ENCODE measurements at places on chromosomes 12 and 14.

DNA sequence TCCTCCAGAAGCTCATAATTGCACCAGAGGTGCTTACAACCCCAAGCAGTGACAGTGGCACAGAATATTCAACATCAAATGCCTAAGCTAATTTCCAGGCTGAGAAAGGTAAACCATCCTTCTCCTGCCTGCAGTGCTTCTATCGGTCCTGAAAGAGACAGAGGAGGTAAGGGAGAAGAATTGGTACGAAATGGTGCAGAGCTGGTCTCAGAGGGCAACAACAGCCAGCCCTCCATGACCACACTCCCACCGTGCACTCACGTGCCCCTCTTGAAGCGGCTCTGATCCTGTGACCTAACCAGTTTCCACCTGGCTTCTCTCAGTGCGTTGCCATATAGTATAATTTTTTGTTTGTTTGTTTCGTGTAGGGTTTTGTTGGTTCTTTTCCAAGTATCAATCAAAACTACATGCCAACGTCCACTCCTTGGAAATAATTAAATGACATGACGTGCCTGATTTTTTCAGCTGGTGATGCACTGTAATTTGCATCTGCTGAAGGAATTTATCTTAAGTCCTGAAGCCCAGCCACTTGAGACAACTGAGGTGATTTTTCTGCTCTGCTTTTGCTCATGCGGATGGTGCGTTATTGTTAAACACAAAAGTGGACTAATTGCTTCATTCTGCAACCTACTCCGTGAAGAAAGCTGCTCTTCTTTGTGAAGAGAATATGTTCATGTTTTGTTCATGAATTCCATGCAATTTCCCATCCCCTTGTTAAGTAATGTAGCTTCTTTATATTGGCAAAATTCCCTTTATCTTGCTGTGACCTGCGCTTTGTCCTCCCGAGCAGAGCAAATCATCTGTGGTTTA is 1.3 kb upstream of the ATP2A2 start:
- no peak for DNase-seq

DNA sequence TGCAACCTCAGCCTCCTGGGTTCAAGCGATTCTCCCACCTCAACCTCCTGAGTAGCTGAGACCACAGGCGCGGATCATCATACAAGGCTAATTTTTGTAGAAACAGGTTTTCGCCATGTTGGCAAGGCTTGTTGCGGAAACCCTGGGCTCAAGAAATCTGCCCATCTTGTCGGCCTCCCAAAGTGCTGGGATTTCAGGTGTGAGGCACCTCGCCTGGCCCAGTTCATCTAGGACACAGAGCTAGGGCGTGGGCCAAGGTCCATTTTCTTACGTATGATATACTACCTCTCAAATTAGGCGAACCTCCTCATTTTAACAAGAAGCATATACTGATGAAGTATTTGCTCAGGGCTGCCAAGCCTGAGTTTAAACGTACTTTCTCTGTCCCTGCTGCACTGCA is 2.1 kb downstream of the RPS29 start:
- no peak for DNase-seq

- DNase-seq = no peak
Measured at GRCh38 chr12:69936214-69936731, 111.2 kb downstream of the MYRFL start.

GRCh38 chr12:27777141-27777540 is 2.9 kb upstream of the KLHL42 start:
- no peak for DNase-seq

DNA sequence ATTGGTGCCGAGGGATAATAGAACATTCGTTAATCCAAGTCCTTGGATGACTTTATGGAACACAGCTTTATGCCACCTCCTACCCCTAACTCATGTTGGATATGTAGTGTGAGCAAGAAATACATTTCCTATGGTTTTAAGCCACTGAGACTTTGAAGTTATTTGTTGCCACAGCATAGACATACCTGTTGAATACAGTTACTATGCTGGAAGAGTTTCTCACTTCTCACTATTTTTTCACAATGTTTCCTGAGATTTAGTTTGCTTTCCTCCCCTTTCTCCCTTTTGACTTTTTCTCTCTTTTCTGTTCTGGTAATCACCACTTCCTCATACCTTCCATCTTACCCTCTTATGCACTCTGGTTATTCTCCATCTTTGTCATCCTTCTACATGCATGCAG is 7.5 kb upstream of the CLEC4E start:
- DNase-seq = no peak

DNA sequence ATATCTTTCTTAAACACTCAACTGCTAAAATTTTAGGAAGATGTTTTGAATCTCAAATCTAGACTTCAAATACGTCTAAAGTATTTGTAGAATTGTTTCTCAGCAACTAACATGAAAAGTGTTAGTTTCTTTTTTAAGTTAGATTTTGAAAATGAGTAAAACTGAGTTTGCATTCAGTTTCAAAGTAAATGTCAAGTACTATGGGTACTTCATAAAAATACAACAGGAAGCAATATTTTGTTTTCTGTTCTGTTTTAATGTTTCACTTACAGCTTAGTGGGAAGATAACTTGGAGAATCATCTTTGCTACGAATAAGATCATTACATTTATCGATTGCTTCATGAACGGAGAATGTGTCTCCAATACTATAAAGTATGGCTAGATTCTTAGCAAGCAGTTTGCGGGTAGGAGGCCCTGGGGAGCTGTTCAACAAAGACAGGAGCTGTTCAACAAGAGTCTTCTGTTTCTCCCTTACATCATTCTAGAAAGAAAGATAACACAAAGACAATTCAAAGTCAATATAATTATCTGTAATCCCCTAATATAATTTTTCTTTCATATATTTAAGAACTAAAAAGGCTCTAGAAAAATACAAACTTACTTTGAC is 20.2 kb downstream of the HEATR5A start:
- DNase-seq = no peak

Data from CD4-positive, alpha-beta T cell treated with Interleukin-12 subunit alpha and Interleukin-12 subunit beta, for 1 hour (primary cell).